ENCODE measurements at places on chromosomes 2 and 18.

GRCh38 chr2:6233993-6234392 is 541.8 kb downstream of the SOX11 start:
- no peak for DNase-seq

- peak; percentile 39 for DNase-seq
Observed at GRCh38 chr18:23828426-23828825, 139.2 kb downstream of the LAMA3 start.

DNA sequence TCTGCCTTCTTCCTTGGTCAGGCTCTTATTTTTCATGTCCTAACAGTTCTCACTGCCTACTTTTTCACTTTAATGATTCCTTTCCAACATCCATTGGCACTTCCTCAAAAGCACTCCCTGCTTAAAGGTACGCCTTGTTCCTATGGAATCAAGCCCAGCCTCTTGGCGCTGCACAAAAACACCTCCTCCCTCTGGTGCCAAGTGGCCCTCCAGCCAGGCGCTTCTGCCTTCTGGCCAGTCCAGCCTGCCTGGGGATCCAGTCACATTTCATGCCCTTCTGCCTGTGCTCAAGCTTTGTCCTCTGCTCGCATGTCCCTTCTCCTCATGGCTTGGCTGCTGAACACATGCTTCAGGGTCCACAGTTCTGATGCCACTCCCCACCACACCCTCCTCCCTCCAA is 6.3 kb downstream of the TPRKB start:
- DNase-seq: no peak

GRCh38 chr2:217864963-217865772 is 137.6 kb downstream of the TNS1 start:
- DNase-seq: no peak

DNA sequence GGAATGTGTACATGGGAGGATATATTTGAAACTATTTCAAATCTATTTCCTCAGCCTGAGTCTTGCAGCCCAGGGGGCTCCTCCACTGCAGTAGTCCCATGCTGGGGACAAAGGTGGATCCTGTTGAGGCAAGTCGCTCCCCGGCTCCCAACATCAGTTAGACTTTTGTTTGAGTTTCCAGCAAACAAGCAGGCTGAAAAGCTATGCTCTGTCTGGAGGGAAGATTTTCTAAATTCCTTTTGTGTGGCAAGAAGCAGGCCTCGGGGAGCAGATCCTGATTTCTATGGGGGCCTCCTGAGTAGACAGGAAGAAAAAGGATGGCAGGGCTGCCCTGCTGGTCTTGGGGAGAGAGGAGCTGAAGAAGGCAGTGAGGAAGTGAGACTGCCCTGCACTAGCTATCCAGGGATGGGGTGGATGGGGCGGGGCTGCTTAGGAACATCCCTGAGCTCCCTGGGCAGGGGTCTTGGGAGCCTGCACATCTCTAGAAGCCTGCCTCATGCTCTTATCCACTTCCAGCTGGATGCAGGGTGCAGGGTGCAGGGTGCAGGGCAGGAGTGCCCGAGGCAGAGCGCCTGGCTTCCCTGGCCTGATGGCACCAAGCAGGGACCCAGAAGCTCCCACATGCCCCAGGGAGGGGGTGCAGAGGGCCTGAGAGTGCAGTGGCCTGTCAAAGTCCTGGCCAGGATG is 6.0 kb upstream of the CIB4 start:
- no peak for DNase-seq

DNA sequence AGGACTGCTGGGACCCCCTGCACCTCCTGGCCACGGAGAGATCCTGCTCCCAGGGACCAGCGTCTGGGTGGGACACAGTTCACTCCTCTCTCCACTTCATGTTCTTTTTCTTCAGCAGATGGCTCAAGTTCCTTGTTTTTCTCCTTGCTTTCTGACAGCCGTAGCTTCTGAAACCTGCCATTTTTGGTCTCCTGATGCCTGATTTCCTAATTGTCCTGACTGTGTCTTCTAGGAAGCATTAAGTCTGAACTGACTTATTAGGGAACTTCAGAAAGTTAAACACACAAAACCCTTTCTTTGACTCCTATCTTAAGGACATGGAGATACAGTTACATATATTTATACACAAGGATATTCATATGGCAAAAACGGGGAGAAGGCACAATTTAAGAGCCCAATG is 22.7 kb downstream of the CNNM4 start:
- no peak for DNase-seq

DNA sequence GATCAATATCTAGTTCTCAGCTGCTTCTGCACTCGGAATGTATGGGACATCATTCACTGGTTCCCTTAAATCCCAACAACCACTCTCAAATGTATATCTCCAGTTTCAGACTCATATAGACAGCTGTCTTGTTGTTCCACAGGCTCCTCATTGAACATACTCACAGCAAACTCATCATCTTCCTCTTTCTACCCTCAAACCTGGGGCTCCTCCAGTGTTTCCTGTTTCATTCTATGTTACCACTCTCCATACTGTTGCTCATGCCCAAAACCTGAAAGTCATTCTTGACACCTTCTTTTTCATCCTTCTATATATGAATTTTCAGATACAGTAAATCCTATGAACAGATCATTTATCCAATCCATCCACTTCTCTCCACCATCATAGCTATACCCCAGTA is 18.7 kb upstream of the REL start:
- no peak for DNase-seq

Measured in CD8-positive, alpha-beta T cell (primary cell).